ENCODE measurements at places on chromosomes 12 and 14.

GRCh38 chr14:30584058-30584630 lies 25.2 kb downstream of the G2E3 start:
- DNase-seq, result no peak

GRCh38 chr12:65720136-65721130 lies 103.8 kb upstream of the HMGA2 start:
- DNase-seq, result no peak

- DNase-seq, result no peak
Observed at GRCh38 chr14:94640721-94641631, 28.8 kb downstream of the SERPINA3 start.

GRCh38 chr12:11824736-11825135 lies 175.3 kb downstream of the ETV6 start:
- no peak for DNase-seq

DNA sequence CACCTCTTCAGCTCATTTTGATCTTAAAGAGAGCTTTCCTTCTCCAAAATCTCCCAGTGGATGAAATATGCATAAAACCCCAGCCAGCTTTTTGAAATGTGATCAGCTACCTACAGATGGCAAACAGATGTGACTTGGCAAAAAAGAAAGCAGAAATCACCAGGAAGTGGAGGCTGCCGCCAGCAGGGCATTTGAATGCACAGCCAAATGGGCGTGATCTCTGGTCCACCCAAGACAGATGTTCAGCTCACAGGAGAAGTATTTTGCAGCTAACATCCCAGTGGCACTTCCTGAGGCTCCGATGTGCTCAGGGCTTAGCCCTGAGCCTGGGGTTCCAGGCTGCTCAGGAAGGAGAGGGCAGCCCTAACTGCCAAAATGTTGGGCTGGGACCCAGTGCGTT lies 78.3 kb downstream of the LGMN start:
- DNase-seq, result no peak

GRCh38 chr14:102575160-102575845 lies 17.1 kb upstream of the RCOR1 start:
- DNase-seq, result no peak

DNA sequence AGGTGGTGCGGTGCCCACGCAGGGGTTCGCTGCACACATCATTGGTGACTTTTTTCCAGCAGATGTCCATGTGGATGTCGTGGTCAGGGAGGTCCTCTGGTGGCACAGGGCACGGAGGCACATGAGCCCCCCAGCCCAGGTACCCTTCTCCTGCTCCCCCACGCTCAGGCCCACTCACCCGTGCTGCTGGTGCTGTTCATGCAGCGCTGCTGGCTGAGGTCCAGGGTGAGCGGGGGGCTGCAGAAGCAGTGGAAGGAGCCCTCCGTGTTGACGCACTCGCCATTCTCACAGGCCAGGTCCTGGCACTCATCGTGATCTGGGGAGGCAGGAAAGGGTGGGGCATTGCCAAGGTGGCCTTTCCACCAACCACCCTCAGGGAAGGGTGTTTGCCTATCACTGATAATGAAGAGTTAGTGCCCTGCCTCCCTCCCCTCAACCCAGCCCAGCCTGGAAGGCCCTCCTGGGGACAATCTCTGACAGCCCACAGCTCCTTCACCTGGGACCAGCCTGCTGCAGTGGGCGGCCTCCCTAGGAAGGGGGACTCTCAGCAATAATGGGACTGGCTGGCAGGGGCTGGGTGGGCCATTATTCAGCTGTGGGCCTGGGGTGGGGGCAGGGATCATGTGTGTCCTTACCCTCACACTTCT lies 9.8 kb downstream of the ISCA2 start:
- no peak for DNase-seq

DNA sequence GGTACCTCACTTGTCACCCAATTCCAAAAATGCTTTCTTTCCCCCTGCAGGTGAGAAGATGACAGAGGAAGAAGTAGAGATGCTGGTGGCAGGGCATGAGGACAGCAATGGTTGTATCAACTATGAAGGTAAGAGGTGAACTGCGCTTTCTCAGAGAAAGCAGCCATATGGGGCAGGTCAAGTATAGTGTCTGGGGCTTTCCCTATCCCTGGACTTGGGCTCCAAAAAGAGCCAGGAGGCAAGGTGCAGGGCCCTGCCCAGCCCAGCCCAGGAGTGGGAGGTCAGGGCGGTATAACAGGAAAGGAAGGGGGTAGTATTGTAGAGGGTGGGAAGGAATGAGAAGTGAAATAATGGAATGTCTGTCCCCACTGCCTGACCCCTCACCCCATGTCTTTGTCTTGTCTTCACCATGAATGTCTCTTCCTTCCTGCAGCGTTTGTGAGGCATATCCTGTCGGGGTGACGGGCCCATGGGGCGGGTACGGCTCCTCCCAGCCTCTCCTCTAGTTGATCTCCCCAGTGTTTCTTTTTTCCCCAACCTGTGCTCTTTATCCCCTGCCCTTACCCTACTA lies 2.1 kb downstream of the MYL6 start:
- DNase-seq, result peak; percentile 34

DNA sequence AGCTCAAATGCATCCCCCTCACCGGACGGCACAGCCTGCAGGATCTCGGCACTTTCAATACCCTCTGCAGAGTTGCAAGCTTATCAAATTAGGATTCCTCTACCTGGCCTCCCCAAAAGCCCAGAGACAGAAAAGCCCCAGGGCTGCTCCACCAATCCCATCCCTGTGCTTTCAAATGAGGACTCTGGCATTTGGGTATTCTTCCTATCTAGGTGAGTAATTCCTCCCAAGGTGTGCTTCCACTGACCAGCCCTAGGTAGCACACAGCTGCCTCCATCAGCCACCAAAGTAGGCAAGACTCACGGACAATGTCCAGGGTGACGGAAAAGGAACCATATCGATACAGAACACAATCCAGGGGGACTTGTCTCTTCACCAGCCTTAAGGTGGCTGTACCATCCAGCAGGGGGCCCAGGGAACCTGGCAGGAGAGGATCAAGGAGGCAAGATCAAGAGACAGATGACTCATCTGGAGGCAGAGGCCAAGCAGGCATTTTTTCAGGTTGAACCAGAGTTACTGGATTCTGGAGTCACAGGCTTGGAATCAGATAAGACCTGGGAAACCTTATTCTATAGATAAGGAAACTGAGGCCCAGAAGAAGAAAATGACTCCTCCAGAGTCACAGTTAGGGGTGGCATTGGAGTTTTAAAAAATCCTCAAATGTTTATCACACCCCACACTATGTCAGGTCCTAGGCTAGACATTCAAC lies 9.9 kb downstream of the PMEL start:
- peak; percentile 51 for DNase-seq

DNA sequence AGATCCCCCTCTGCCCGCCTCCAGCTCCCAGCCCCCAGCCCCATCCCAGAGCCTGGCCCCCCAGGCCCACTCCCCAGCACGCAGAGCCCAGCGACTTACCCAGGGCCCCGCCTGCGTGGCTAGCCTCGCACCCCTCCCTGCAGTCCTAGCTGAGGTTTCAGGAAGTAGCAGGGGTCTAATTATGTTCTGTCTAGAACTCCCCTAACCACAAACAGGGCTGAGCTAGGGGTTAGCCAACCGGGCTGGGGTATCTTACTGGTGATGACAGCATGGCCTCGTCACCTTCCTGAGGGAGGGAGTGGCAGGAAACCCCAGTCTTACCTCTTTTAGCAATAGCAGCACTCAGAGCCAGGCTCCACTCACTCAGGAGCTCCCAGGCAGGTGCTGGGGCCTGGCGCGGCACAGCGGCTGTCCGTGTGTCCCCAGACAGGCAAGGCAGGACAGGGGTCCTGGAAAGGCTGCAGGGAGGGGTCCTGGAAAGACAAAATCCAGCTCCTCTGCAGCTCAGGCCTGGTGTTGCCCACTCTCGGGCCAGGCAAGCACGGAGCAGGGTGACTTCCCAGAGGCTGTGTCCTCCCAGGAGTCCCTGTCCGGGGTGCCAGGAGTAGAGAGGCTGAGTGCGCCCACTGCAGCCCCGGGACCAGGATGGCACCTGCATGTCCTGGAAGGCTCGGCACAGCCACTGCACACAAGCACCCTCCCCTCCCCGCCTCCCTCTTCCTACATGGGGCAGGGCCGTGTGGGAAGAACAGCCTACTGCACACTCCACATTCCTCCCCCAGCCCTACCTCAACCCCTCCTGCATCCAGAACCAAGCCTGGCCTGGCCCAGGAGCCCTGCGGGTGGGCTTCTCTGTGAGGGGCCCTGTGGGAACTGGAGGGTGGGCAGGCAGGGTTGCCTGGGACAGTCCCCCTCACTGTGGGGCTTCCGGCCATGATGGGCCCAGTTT lies at the start of gene GPR132:
Gene GPR132 (minus strand): TSS at position 151 of the 949 bp plus-strand sequence. CDS start 10,010 bp downstream, outside the sequence.
- DNase-seq, result peak; percentile 83

GRCh38 chr12:92036061-92036620 lies 109.5 kb downstream of the BTG1 start:
- DNase-seq, result no peak

DNA sequence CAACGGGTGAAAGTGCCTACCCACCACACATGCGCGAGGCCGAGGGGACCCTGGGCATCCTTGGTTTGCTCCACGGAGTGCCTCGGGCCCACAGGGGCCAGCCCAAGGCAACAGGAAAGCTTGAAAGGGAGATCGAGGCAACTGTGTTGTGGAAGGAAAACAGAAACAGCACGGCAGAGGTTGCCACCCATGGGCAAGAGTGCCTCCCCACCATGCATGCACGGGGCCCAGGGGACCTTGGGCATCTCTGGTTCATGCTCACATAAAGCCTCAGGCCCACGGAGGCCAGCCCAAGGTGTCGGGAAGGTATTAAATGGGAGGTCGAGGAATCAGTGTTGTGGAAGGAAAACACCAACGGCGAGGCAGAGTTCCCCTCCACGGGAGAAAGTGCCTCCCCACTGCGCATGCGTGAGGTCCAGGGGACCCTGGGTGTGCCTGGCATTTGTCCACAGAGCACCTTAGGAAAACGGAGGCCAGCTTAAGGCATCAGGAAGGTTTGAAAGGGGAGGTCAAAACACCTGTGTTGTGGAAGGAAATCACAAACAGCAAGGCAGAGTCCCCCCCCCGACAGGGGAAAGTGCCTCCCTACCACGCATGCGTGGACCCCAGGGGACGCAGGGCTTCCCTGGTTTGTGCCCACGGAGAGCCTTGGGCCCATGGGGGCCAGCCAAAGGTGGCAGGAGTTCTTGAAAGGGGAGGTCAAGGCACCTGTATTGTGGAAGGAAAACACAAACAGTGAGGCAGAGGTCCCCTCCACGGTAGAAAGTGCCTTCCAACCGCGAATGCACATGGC lies 367.3 kb downstream of the ALG10 start:
- no peak for DNase-seq

- no peak for DNase-seq
Observed at GRCh38 chr12:3684449-3685051, 68.4 kb downstream of the CRACR2A start.

DNA sequence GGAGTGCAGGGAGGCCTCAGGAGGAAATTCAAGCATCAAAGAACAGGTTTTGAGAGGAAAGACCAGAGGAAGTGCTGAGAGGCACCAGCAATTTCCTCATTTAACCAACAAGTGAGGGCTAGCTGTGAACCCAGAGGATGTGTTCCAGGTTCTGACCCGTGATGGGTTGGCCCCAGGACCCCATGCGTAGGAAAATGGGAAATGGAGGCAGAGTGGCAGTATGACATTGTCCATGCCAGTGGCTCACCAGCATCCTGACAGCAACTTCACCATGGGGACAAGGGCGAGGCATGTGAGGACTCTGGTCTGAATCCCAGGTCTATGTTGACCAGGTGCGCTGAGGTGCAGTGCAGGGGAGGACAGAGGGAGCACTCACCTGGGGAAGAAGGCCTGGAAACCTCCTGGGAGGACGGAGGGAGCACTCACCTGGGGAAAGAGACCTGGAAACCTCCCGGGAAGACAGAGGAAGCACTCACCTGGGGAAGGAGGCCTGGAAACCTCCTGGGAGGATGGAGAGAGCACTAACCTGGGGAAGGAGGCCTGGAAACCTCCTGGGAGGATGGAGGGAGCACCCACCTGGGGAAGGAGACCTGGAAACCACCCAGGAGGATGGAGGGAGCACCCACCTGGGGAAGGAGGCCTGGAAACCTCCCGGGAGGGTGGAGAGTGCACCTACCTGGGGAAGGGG lies 6.7 kb upstream of the CACNA2D4 start:
- no peak for DNase-seq

DNA sequence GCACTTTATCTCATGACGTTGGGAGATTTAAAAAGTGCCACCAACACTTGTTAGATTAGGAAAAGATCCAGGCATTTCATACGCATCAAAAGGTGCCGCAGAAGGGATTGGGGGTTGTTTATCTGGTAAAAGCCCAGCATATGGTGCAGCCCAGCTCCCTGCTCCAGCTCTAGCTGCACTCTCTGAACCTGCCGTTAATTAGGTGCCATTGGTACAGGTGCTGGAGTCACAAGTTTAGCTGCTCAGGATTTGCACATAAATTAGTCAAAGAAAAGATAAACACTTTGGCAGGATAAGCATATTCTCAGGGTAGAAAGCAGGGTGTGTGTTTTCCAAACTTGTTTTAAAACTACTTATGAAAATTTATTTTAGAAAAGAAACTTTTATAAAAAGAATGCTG lies 932.6 kb upstream of the TMEM132C start:
- DNase-seq, result no peak

DNA sequence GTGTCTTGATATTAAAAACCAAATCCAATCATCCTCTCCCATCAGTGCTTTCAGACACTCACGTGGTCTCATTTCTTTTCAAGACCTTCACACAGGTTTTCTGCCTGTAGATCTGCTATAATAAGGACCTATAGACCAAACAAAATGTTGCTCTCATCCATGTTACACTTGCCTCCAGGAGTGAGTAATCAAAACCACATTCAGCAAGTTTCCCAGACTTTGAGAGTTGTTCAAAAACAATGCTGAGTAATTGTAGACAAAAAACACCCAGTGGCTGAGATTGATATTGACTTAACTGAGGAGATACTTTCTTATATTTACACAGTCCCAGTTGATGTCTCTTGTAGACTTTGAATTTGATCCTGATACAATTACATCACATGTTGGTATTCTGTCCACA lies 383.1 kb downstream of the TMEM132D start:
- no peak for DNase-seq

DNA sequence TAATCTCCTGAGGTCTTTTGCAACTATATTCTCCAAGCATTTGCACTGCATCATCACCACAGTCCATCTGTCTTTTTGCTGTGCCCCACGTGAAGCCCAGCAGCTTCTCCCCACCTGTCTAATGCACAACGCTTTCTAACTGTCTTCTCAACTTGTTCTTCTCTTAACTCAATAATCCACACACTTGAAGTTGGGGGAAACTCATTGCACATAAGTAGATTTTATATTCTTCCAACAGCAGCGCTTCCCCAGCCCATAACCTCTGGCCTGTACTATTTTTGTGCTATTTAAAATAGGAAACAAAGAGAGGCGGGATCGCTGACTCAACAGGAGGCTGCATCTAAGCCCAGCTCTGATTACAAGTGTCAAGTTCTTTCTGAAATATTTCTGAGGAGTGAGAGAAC lies 226.7 kb downstream of the GXYLT1 start:
- DNase-seq, result no peak

All from stimulated activated CD4-positive, alpha-beta T cell treated with anti-CD3 and anti-CD28 coated beads, TNF-alpha, amount 100 ng/mL, for 24 hours (primary cell).